ENCODE measurements at places on chromosomes 1 and 21.

DNA sequence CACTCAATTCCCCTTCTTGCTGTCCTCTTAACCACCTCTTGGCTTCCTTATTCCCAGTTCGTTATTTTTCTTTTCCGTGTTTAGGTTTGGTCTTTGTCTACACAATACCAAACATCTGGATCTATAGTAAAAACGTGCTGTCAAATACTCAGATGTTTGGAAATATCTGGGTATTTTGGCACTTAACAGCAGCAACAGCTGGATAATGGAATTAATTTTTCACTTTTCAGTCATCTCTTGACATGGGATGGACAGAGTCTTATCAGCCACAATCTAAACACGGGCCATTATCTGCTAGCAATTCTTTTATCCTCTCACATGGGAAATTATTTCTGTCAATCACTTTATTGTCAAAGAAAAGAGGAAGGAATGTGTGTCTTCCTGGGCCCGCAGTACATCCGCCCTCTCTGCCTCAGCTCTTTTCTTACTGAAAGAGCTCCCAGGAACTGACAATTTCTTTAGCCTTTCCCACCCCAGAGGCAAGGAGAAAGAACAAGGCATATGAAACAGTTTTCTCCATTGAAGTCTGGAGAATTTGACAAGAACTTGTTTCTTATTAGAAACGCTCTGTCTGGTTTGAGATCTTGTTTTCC, 13.4 kb downstream of the NHLH2 start:
- DNase-seq = no peak

DNA sequence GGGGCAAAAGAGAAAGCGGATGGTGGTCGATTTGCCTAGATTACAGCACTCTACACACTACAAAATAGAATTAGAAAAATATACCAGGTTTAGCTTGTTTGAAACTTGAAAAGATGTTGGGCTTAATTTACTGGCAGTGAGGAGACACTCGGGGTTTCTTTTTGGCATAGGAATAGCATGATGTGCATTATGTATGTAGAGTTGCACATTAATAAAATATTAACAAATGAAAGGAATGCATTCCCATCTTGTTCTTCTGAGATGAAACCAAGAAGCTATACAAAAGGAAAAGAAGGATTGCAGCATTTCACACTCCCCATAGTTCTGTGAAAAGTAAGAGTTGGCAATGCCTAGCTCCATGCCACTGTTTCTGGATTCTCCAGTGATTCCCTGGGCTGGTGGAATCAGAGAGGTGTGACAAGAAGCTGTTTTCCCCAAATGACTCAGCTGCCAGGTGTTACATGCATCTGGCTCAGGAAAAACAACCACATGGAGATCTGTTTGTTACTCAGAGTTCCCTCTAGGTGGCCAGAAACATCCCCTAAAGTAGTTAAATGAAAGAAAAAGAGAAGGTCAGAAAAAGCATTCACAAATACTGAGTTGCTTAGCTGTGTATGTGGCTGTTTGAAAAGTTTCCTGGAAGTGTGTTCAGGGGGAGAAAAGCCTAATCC, 115.6 kb downstream of the UCK2 start:
- DNase-seq = no peak

- no peak for DNase-seq
Observed at GRCh38 chr1:64984737-64985136, 18.4 kb upstream of the JAK1 start.

DNA sequence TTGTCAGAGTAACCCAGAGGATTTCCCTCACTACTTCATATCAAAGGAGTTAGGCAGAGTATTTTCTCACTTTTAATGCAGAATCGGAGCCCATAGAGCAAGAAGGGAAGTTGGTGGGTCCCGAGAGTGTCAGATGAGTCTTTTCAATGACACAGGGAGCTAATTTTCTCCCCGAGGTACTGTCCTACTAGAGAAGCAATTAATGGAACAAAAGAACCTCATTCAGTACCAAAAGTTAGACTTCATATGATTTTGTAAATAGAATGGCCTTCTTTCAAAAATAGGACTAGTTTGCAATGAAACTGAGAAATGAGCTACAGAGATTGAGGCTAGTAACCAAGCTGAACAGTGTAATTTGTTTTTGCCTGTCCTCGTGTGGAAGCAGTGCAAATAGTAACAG, 3.9 kb downstream of the NCAM2 start:
- no peak for DNase-seq

- no peak for DNase-seq
Observed at GRCh38 chr1:3999941-4000735, 100.1 kb upstream of the C1orf174 start.

Data from NCI-H2081 (cell line).